ENCODE measurements at places on chromosomes 5 and 9.

- no peak for DNase-seq
Measured at GRCh38 chr5:148826739-148827070, 294 bp downstream of the ADRB2 start.

GRCh38 chr5:150999704-151000442, 20.5 kb upstream of the GPX3 start:
- peak; percentile 33 for DNase-seq

DNA sequence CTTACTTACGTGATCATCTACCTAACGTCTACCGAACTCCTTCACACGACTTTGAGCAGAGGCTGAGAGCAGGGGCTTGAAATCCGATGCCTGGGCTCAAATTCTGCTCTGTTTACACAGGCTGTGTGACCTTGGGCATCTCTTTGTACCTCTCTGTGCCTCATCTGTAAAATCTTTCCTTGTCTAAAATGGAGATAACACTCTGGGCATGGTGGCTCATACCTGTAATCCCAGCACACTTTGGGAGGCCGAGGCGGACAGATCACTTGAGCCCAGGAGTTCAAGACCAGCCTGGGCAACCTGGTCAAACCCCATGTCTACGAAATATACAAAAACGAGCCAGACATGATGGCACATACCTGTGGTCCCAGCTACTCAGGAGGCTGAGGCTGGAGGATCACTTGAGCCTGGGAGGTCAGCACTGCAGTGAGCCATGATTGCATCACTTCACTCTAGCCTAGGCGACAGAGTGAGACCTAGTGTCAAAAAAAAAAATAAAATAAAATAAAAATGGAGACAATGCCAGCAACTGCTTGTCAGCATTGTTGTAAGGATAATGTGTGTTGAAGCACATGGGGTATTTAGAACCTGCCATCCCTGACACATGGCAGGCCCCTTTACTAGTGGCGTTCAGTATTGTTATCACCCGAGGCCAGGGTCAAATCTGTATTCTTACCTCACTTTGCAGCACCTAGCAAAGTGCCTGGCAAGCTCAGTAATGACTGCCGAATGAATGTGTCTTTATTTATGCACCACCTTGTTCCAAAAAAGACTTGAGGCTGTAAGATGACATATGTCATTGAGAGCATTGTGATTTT, 32.6 kb upstream of the CRB2 start:
- DNase-seq: no peak

DNA sequence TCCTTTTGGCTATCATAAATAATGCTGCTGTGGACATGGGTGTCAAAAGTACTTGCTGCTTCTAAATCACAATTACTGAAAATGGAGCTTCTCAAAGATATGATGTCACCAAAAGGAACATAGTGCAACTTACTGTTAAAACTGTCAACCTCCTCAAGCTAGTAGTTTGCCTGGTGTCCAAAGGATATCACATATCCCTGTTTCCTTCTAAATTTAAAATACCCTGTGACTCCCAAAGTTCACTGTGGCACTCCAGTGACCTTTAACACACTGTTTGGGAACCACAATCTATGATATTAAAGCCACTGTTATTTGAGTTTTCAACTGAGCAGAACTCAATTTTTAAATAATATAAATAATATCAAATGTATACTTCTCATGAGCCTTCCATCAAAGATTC, 18.2 kb downstream of the GLIS3 start:
- DNase-seq: no peak

DNA sequence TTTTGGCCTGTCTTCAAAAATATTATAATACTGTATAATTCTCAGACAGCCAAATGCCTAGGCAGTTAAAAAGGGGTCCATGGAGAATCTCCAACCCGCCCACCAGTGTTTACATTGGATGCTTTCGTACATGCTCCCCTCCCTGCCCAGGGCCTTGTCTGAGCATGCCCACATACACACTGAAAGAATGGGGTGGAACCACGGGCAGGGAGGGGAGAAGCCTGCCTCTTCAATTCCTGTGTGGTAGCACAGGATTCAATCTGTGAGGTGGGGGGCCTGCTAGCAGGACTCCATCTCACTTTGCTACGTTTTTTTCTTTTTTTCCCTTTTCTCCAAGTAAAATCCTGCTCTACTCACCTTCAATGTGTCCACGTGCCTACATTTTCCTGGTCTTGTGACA, 314.7 kb upstream of the GRAMD2B start:
- DNase-seq: no peak

DNA sequence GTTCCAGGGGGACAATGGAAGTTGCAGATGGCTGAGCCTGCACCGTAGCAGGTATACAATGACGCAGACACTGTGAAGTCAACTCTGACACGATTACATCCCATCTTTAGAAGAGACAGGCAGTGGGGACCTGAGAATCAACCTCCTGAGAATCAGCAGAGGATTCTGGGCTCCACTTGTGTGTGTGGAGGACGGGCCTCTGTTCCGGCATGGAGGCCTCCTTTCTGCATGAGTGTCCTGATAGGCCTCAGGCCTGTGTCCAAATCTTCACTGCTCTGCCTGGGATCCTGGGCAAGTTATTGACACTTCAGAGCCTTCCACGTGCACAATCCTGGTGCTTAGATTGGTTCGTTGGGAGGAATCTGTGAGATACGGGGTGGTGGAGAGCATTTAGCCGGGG, 151.2 kb upstream of the COL5A1 start:
- DNase-seq: no peak

DNA sequence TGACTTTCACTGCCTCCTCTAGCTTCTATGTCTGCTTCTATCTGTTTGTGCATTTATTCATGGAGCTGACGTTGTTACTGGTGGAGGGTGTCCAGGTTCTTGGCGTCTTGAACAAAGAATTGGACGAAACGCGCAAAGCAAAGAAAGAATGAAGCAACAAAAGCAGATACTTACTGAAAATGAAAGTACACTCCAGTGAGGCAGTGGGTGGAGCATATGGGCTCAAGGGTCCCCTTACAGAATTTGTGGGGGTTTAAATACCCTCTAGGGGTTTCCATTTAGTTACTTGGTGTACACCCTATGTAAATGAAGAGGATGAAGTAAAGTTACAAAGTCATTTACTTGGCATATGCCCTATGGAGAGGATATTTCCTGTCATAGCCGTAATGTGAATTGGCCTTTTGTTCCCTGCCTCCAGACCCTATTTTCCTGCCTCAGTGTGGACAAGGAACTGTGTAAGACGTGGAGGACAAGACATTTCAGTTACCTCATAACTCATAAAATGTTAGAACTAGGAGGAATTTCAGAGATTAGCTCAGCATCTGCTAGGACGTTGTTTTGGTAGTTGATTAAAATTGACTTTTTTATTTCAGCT, 3.1 kb downstream of the POLR3G start:
- DNase-seq: no peak

DNA sequence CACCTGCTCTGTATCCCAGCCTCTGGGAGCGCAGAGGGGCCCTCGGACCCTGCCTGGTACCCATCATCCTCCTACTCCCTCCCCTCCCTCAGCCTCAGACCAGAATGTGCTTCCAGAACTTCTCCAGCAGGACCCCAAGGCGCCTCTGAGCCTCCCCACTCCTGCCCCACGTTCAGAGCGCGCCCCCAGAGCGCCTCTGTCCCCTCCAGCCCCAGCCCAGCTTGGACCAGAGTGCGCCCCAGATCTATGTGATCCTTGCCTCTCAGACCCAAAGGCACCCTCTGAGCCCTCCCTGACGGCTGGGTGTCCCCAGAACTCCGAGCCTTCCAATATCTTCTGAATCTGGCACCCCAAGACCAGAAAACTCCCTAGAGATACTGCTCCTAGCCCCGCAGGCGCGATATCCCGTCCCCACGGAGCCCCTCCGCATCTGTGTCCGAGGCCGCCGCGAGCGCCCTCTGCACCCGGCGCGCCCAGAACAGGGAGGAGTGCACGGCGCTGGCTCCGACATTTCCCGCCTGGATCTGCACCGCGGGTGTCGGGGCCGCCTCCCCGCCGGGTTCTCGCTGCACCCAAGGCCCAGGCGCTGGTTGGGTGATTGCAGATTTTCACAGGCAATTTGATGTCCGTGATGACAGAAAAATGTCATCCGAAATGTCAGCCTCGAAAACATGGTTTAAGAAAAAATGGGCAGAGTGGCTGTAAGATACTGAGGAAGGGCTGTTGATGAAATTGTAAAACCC, 522 bp downstream of the BHMT start:
- no peak for DNase-seq

DNA sequence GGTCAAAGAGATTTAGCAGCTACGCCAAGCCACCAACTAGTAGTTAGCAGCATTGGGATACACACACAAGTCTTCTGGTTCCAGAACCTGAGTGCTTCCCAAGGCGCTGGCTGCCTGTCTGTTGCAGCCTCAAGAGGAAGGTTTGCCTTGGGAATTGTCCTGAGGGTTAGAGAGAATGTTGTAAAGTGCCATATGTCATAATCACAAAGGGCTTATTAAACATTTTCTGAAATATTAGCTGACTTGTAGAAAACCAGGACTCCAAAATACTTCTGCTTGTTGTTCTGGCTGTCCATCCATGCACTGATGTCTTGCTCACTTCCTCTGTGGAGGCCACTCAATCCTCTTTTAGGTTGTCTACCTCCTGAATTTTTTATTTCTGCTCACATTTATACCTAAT, 46.3 kb downstream of the SLC36A1 start:
- DNase-seq: no peak

- DNase-seq: peak; percentile 32
Measured at GRCh38 chr9:108162664-108163063, 673.1 kb upstream of the KLF4 start.

GRCh38 chr5:150642567-150642927, 2.1 kb downstream of the SYNPO start:
- DNase-seq: no peak

DNA sequence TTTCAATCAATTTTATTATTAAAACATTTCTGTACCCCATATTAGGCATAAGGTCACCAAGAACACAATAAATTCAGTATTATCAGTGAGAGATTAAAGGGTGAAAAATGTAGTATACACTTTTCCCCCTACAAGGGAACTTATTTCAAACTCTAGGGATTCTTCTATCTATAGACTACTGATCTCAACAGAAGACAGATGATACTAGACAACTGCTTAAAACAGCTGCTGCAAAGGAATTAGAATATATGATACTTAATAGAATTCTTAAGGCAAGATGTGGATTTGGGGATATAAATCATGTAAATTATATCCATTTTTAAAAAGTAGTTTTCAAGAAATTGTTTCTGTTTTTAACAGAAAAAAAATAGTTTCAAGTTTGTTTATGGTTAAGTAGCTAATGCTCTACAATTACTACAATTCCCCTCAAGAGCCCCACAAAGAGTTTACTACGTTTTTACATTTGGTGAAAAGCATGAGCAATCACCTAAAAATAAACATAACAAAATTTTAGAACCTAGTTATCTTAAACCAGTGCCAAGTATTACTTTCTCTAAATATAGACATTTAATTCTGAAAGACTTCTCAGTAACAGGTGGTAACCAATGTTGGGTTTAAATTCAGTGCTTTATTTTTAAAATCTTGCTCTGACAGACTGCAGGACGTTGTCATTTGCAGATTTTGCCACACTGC, 6.0 kb downstream of the KIF24 start:
- DNase-seq: no peak

GRCh38 chr5:131096774-131097710, 68.0 kb downstream of the HINT1 start:
- DNase-seq: no peak

Data from smooth muscle cell of the brain vasculature (primary cell).